ENCODE measurements at places on chromosomes 11 and 22. TPM values are rescaled to one million over a fixed set of nuclear protein-coding genes. Genes with fewer than 3 reads are reported as not detected.

The BDNF gene
- total RNA-seq: 4.6 TPM

The TRIM22 gene
- 151 TPM for total RNA-seq

The PRG2 gene
- total RNA-seq: not detected

The UBASH3B gene
- total RNA-seq: 3.5 TPM

The FREY1 gene
- 2.2 TPM for total RNA-seq

The OMP gene
- total RNA-seq: 1.1 TPM

The CENATAC gene
- total RNA-seq: 18.2 TPM

All from bronchial smooth muscle cell (primary cell).